Spinal cord (tissue), 10 donors: ENCODE measurements at places on chromosomes 11 and 22. TPM values are rescaled to one million over a fixed set of nuclear protein-coding genes. Genes with fewer than 3 reads are reported as not detected.

OR5A1 gene
- not detected for total RNA-seq

ST14 gene
- total RNA-seq: 0.89 TPM

DNA sequence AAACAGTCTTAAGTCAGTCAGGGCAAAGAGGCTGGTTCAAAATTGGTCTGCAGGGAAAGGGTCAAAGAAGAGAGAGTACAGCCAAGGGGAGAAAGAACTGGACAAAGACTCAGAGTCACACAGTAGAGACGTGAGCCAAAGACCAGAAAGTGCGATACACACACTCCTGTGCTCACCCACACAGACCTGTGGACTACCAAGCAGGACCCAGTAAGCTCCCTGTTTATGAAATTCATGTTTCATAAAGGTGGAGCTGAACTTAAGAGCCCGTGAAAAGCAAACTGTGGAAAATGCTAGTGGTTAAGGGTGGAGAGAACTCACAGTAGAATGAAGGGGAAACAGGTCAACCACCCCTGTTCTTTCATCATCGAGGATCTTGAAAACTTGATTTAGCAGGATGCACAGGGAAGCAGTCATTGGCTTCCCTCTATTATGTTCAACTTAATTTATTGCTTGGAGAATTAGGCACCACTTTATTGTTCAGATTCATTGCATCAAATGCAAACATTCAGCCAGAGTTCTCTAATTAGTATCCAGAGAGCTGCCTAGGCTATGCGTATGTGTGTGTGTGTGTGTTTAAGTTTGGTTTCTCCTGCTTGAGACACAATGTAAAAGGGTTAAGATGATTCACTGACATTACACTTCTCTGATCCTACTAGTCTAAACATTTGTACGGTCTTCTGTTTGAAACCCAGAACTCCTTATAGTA lies 160.9 kb upstream of the MTMR2 start:
- no peak for DNase-seq

GRCh38 chr22:38213319-38213989 lies 11.7 kb downstream of the MAFF start:
- no peak for DNase-seq

DNA sequence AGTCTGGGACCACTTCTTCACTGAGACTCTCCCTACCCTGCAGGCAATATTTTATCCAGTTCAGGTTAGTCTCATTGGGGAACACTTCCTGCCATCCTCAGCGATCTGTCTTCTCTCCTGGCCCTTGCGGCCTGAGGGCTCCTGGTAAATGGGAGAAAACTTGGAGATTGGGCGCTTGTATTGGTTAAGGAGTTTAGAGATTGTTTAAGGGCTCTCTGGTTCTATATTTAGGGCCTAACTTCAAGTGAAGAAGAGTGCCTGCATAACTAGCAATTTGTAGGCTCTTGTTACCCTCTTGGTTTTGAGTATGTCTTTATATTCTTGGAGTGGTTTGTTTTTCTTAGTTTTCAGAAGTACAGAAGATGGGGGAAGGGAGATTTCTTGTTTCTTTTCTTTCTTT lies 72.7 kb downstream of the TRAF6 start:
- DNase-seq: no peak

DNA sequence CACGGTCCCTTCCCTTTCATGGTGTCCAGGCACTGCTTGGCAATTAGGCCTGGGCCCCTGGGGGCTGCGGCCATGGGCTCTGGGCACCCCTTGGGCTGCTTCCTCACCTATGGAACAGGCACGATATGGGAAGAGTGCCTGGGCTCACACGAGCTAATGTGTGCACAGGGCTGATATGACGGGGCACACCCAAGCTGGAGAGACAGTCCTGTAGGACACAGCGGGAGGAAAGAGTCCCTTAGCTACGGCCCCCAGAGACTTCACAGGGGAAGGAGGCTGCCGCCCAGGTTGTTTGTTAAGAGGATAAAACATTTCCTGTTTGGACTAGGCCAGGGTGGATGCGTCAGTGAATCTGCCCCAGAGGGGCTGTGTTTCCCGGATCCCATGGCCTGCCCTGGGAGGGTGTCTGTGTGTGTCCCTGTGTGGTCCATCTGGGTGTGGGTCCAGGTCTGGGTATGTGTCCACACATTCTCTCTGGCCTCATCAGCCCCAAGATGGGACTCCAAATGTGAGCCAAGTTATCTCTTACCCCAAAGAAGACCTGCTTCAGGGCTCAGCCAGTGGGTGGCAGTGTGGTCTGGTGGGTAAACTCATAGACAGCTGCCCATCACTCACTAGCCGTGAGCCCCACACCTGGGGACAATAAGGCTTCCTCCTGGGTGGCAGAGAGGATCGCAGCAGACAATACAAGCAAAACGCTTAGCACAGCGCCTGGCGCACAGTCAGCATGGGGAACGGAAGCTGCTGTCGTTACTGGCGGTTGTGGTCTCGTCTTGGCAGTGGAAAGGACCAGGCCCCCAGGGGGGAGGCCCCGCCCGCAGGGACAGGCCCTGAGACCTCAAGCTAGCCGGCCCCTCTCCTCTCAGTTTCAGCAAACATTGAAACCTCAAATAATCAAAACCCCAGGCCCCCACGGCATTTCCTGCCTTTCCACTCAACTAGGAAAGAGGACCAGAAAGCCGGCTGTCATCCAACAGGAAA lies 3.2 kb upstream of the EMID1 start:
- no peak for DNase-seq
